ENCODE measurements at places on chromosomes 7 and 10.

GRCh38 chr7:90850066-90850465 is 253.9 kb downstream of the CDK14 start:
- H3K27ac ChIP-seq, result no peak overlapping the region
- H3K4me3 ChIP-seq, result no peak overlapping the region
- no peaks in the 10 kb centered on the region for H3K36me3 ChIP-seq

DNA sequence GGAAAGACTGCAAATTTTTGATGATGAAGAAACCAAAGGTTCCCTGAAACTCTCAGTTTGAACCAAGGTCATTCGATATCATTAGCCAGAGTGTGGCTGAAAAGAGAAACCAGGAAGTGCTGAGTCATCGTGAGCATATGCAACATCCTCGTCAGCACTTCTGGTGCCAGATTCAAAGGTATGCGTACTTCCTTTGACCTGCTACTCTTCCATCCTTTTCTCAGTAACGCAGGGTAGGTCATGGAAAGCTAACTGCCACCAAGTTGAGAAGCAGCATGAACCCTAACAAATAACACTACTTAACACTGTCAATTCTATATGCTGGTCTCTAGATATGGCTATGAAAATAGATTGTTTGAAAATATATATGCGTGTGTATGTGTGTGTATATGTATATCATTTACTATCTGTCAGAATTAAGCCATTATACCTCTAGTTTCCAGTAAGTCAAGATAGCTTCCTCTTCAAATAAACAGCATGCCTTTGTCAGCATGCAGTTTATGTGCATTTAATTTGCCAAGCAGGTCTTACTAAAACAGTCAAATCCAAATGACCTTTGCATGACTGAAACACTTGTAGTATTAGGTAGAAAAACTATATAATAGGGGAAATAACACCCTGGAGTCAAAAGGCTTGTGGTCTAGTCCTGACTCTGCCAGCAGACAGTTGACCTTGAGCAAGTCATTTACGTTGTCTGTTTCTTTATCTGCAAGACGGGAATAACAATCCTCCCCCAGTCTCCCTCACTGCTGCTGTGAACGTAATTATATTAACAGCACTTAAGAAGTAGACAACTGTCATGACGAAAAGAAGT is 26.4 kb downstream of the CDK6 start:
- no peak for DNase-seq
- peaks cover 5% of the 10 kb centered on the region for H3K4me1 ChIP-seq
- no peaks in the 10 kb centered on the region for H3K27me3 ChIP-seq
- no peak overlapping the region for H3K4me3 ChIP-seq
- H3K36me3 ChIP-seq, result no peaks in the 10 kb centered on the region

DNA sequence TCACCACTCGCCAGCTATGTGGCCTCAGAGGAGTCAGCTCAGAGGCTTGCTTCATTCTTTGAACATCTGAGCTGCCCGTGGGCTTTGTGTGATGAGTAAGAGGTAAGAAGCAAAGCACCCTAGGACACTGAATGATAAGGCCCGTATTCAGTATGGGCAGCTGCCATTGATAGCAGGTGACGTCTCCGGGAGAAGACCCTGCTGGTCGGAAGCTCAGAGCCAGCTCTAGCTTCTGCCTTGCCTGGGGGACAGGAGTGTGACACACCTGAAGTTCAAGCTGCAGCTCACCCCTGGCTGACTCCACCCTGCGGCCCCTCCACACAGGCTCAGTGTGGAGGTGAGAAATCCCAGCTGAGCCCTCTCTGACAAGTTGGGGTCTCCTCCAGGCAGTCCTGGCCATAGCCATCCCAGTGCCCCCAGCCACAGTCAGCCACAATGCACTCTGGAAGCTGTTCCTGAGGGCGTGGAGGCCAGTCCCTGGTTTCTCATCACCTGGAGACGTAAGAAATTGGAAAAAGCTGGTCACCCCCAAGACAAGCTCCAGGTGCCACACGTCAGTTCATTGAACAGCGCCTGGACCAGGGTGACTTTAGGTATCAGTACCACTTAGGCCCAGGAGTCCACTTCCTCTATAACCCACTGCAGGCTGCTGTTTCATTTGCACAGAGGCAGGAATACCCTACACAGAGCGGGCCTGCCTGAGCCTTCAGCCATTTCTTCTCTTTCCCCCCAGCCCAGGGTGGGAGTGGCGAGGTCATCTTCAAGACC is 164.9 kb upstream of the RHEB start:
- H3K27me3 ChIP-seq, result no peaks in the 10 kb centered on the region
- no peak overlapping the region for H3K4me3 ChIP-seq
- H3K4me1 ChIP-seq, result peaks cover 4% of the 10 kb centered on the region

DNA sequence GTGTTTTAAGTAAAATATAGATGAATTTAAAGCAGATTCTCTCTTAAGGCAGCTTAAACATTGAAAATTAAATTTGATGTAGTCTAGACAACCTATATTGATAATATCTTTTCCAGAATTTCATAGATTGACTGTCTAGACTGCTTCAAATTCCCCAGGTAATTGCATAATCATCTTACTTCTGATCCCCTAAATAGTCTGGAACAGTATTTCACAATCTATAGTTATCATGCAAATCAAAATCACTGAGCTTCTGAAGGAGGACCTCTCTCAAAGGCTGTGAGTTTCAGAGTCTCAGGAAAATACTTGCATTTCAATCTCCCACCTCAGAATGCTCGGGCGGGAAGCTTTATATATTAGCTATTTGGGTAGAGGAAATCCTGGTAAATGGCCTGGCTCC is 87.3 kb downstream of the SEMA3A start:
- no peak overlapping the region for H3K27ac ChIP-seq
- no peak overlapping the region for H3K4me3 ChIP-seq
- H3K36me3 ChIP-seq, result no peaks in the 10 kb centered on the region
- no peak for DNase-seq

GRCh38 chr10:97186911-97187310 is 1.2 kb upstream of the SLIT1 start:
- no peak for DNase-seq
- H3K27ac ChIP-seq, result no peak overlapping the region
- no peaks in the 10 kb centered on the region for H3K4me1 ChIP-seq
- H3K4me3 ChIP-seq, result no peak overlapping the region
- H3K36me3 ChIP-seq, result no peaks in the 10 kb centered on the region
- H3K27me3 ChIP-seq, result peaks cover 28% of the 10 kb centered on the region

DNA sequence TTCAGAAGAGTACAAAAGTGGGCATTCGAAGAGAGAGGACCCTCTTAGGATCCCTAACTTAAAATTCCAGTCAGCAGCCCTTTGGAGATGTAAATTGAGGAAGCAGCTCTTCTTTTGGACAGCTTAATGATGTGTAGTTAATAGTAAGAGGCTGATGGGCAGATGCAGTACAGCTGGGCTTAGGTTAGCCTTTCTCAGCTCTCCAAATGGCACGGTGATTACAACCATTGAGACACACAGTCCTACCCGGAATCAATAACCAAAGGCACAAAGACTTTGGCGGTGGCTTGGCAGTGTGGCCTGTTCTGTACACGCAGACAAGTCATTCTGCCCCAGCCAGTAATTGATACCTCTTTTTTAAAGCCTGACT is 26.8 kb downstream of the GAD2 start:
- no peaks in the 10 kb centered on the region for H3K4me1 ChIP-seq
- H3K27ac ChIP-seq, result no peak overlapping the region
- H3K27me3 ChIP-seq, result no peaks in the 10 kb centered on the region

GRCh38 chr7:2803755-2804154 is 40.4 kb downstream of the GNA12 start:
- H3K27ac ChIP-seq, result no peak overlapping the region
- H3K4me1 ChIP-seq, result peaks cover 26% of the 10 kb centered on the region
- no peaks in the 10 kb centered on the region for H3K27me3 ChIP-seq
- no peak for DNase-seq

DNA sequence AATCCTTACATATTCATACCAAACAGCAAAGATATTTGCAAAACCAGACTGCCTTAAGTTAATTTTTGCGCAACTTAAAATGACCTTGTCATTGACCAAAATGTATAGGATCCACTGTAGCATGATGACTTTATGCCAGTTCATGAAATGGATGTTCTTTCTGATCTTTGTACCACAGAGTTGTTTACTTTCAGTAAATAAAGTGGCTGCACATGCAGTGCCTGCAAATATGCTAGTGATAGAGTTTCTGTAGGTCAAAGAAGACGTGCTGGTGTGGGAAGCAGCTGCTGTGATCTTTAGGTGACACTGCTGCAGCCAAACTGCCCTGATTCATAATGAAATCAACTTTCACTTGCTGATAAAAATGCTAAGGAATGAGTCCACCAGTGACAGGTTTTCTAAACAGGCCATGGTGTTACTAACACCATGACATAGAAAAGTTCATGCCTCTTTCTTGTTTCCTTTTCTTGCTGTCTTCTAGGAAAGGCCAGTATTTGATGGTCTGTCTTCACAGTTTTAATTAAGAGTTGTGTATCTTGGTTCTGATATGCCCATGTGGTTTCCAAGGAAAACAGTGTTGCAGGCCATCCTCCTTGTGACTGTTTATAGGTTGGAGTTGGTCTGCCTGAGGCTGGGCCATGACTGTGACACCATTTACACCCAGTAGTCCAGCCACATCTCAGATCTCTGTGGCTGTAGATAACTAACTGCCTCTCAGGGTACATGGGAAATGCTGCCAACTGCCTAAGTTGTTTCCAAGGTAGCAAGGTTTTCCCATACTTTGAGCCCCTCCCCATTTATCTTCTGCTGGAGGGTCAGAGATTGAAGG is 62.5 kb downstream of the INSYN2A start:
- no peak overlapping the region for H3K4me3 ChIP-seq
- DNase-seq, result no peak
- no peaks in the 10 kb centered on the region for H3K27me3 ChIP-seq
- 0 out of 2 replicates have a peak, but pooled peaks cover 2% of the 10 kb centered on the region for H3K4me1 ChIP-seq
- 0 out of 2 replicates have a peak, but pooled peaks cover 2% of the 10 kb centered on the region for H3K36me3 ChIP-seq

DNA sequence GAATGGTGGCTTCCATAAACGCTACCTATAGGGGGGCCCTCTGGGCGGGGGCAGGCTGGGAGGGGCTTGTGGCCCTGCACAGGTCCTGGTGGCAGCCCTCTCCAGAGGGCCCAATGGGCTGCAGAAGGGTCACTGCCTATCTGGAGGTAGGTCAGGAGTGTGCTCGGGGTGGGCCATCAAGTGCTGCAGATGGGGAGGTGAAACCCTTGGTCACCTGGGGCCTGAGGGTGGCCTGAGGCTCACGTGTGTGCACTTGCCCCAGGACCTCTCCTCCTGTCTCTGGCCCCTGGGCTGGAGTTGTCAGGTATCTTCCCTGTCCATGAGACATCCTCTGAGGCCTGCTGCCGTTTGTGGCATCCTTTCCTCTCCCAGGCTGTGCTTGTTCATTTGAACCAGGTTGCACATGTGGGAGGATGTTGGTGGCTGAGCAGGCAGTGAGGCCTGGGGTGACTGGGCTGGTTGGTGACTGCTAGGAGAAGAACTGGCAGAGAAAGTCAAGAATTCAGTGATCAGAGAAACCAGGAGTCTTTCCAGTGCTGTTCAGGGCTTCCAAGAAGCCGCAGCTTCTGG is 21.1 kb upstream of the SH2D4B start:
- DNase-seq, result no peak
- no peak overlapping the region for H3K4me3 ChIP-seq
- H3K27me3 ChIP-seq, result no peaks in the 10 kb centered on the region
- H3K36me3 ChIP-seq, result peaks cover 23% of the 10 kb centered on the region
- no peak overlapping the region for H3K27ac ChIP-seq
- no peaks in the 10 kb centered on the region for H3K4me1 ChIP-seq

DNA sequence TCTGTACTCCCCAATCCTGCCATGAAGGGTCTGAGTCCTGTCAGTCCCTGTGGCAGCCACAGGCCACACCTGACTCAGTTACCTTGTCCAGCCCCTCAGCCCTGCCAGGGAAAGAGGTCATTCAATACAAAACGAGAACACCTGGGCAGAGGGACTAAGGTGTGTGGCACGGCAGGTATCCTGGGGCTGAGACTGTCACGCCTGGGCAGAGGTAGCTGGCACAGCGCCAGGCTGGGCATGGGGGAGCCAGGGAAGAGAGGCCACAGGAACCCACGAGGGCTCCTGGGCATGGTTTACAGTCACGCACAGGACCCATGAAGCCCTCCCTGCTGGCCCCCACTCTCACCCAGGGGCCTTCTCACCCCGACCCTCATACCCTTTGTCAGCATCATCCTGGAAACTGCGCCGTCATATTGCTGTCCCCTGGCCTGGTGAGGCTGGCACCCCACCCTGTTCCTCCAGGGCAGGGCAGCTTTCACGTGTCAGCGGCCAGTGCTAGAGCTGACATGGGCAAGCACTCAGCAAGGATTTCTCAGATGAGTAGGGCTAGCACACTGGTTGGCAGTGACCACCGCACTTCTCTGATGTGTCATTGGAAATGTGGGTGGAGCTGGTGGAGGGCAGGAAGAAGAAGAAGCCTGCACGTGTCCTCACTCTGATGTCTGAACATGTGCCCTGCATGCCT is 42.7 kb downstream of the LRRC18 start:
- no peak overlapping the region for H3K4me3 ChIP-seq
- no peaks in the 10 kb centered on the region for H3K4me1 ChIP-seq
- no peak for DNase-seq
